ENCODE measurements at places on chromosomes 16 and 17.

GRCh38 chr17:82281502-82282238 is 8.2 kb upstream of the CSNK1D start:
- no peak for DNase-seq

GRCh38 chr16:11640987-11641817 is 27.1 kb upstream of the SNN start:
- no peak for DNase-seq

DNA sequence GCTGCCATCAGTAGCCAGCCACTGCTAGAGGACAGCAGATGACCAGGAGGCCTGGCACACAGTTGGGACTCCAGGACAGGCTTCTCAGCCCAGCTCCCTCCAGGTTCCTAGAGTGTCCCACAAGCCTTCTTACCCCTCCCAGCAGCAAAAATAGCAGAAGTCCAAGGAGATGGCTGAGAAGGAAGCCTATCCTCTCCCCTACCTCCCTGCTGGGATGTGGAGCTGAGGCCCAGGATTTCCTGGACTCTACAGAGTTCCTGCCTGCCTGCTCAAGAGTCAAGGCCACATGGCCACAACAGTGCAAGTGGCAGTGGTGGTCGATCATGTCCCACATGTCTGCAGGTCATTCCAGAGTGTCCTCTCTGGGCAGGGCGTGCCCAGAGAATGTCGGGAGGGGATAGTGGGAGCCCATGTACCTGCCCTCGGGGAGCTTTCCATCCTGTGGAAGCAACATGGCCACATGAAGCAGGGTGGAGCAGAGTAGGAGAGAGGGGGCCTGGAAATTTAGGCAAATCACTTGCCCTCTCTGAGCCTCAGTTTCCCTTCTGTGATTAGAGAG is 7.7 kb upstream of the HROB start:
- no peak for DNase-seq

DNA sequence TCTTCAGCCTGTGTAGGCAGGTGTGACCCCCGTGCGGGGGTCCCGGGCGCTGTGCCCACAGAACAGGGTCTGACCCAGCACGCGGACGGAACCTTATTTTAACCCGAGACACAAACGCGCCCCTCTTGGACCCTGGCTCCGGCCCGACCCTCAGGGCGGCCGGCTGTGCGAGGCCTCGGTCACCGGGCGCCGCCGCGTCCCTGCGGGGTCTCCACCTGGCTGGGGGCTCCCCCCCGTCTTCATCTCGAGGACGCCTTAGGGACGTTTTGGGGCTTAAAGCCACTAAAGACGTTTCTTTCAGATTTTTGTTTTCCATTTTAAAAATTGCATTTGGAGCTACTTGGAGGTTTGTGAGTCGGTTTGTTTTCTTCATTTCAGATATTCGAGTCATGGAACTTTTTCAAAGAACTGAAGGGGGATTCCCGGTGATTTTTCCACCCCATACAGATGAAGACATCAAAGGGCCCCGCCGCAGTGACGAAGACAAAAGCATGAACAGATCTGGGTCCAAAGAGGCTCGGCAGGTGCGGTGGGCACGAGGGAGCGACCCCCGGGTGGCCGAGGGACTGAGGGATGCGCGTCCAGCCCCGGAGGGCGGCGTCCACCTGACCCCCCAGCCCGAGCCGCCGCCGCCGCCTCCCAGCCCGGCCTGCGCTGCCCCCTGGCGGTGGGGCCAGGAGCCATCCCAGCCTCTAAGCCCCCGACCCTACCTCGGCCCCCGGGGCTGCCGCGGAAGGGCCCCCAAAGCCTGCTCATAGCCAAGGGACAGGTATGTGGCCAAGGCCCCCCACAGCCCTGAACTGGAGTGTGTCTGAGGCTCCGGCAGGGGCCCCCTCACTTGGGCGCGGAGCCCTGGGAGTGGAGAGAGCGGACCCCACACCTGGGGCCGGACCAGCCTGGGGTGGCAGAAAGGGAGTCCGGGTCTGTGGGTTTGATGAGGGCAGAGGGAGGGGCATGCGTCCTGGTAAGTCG is 3.8 kb upstream of the CD7 start:
- peak; percentile 73 for DNase-seq

DNA sequence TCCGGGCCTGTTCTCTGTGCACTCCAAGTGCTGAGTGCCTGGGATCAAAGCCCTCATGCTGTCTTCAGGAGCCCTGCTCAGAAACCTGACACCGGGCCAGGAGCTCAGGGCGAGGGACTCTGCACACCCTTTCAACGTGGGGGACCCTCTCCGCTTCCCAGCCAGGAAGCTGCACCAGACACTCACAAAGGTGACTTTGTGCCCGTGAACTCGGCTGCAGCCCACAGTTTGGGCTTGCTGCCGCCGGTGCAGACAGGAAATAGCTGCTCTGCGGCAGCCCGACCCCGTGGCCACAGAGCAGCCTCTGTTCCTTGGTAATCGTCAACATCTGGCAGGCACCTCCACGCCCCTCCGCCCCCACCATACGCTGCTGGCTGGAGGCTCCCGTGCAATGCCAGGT is 93.4 kb upstream of the METRNL start:
- DNase-seq = peak; percentile 38

- DNase-seq = no peak
Observed at GRCh38 chr17:21283482-21284318, 811 bp upstream of the MAP2K3 start.

GRCh38 chr17:82917699-82918345 is 78.0 kb upstream of the ZNF750 start:
- DNase-seq = peak; percentile 16

DNA sequence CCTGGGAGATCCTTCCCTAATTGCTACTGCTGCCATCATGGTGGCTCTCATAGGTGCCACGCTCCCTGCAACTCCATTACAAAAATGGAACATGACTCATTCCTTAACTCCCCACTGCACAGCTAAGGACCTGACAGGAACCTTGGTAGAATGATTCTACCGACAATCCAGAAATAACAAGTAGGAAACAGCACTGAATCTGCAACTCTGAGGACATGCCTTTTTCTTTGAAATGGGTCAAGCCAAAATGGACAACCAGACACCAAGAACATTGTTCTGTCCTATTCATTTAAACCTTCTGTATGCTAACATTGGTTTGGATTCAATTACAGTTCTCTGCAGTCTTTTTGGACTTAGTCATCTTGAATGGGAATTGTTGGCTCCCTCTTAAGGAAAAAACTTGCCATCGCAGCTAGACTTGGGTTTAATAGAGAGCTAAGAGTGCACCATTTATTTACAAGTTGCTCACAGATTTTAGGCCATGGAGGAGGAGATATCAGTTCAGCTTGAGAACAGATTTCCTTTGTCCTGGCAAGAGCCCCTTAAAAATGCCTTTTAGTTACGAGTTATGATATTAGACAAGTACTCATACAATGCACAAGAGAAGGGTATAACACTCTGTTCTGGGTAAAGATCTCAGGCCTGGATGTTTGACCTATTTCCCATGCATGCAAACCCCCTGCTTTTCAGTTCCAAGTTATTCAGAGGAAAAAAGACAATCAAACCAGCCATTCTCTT is 20.9 kb upstream of the NSRP1 start:
- no peak for DNase-seq

DNA sequence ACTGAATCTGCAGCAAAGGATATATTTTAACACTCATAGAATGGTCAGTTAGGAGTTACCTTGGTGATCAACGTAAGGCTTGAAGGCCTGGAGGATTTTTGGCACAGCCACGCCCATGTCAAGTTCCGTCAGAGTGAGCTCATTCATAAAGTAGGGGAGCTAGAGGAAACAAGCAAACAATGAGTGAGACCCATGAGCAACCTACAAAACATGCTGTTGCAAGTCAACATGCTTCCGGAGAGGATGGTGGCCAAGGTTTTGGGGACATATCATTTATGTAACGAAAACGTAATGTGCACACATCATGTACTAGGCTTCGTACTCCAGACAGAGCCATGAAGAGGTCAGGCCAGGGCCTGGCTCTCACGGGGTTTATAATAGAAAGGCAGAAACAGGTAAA is 41.1 kb upstream of the ERN1 start:
- no peak for DNase-seq

DNA sequence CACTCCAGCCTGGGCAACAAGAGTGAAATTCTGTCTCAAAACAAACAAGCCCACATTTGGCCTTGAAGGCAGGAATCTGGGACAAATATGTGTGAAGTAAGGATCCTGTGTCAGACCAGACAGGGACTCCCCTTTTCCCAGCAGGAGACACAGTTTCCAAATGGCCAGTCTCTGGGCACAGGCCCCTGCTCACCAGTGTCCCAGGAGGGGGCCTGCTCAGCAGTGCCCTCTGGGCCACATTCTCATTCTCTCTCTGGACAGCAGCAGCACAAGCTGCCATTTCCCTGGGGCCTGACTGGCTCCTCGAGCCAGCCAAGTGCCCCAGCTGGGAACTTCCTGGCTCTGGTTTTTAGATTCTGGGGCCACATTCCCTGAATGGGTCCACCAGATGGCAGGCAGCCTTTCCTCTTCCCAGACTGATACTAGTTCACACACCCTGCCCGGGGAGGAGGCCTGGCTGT is 11.7 kb upstream of the MNT start:
- no peak for DNase-seq

- no peak for DNase-seq
Observed at GRCh38 chr17:7478276-7479212, 887 bp downstream of the ZBTB4 start.

DNA sequence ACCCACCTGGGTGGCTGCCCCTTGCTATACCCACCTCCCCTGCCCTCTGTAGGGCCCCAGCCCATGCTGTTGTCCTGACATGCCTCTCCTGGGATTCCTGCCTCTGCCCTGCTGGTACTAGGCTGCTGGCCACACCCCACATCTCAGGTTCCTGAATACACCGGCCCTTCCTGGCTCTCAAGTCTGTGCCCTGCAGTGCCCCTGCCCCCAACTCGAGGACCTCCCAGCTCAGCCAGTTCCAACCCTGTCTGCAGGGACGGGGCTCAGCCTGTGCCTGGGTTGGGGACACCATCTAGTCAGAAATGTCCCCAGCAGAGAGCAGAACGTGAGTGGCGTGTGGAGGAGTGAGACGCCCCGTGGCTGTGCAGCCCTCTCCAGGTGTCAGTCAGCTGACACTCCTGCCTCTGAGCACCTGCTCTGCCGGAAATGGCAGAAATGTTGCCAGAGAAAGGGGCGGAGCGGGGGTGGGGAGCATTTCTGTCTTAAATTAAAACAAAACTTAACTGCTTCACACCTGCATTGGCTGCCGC is 28.7 kb downstream of the ACSF3 start:
- DNase-seq = peak; percentile 11
